ENCODE measurements at places on chromosomes 4 and X.

- DNase-seq, result no peak
These were observed 909.1 kb downstream of the FAT4 start for GRCh38 chr4:126223784-126224407.

- DNase-seq, result no peak
These were observed 7.8 kb upstream of the FAM149A start for GRCh38 chr4:186096681-186097165.

DNA sequence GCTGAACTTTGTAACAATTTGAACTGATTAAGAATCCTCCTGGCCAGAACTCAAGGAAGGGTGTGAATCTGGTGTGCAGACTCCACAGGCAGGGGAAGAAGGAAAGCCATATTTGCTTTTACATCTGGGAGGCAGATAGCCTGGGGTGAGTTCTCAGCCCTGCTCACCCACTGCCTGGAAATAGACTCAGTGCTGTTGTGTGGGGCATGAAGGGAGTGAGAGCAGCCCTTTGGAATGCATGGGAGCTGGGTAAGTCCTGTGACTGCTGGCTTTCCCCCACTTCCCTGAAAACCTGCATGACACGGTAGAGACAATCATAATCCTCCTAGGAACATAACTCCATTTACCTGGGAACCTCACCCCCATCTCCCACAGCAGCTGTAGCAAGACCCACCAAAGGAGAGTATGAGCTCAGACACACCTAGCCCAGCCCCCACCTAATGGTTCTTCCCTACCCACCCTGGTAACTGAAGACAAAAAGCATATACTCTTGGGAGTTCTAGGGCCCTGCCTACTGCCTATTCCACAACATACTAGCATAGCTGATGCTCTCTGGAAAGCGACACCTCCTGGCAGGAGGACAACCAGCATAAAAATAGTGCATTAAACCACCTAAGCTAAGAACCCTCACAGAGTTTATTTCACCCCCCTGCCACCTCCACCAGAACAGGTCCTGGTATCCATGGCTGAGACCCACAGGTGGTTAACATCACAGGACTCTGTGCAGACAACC is 59.3 kb upstream of the UBQLN2 start:
- no peak for DNase-seq

GRCh38 chr4:52791936-52792335 is 40.7 kb upstream of the ERVMER34-1 start:
- DNase-seq, result no peak

- no peak for DNase-seq
These were observed 37.2 kb downstream of the CLCN3 start for GRCh38 chr4:169657470-169658107.

GRCh38 chr4:174494726-174495125 is 27.6 kb downstream of the HPGD start:
- DNase-seq, result no peak

GRCh38 chr4:6408263-6408662 is 64.2 kb downstream of the PPP2R2C start:
- no peak for DNase-seq

GRCh38 chr4:36332023-36332781 is 50.8 kb downstream of the DTHD1 start:
- DNase-seq, result no peak

DNA sequence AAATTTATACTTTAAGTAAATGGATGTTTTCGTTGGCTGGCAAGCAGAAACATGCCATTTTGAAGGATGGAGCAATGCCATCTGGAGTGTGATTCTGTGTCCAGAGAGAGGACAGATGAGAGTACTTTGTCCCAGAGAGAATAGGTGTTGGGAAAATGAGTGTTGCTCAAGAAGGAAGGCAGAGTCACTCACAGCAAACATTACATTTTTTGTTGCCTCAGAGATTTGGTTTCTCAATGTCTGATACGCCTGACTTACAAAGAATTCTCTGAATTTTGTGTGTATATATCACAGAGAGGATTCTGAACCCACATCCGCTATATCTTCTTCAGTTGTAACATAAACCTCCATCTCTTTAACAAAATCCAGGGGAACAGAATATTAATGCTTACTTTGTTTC is 102.8 kb upstream of the PCDH18 start:
- no peak for DNase-seq

GRCh38 chr4:111572470-111572869 is 572.8 kb upstream of the FAM241A start:
- no peak for DNase-seq

DNA sequence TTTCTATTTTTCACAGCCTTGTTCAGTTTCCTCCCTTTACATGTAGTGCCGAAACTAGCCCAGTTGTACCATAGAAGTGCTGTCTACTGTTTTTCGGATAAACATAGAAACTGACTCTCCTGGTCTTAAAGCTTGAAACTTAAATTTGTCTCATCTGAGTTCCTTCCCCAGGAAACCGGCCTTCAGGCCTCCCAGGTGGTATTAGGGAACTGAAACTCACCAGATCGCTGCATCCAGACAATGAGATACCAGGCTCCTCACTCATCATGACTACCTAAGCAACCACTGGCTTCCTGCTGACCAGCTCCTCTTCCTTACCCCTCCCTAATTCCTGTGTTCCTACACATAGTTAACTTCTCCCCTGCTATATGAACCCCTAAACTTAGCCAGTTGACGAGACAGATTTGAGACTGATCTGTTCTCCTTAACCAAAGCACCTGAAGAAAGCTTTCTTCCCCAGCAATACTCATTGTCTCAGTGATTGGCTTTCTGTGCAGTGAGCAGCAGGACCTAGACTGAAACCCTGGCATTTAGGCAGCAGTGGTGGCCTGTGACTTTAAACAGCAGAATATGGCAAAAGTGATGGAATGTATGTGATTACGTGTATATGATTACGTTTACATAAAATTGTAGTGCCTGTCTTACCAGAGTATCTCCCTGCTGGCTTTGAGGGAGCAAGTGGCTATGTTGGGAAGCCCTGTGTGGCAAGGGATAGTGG is 959.1 kb upstream of the LCORL start:
- peak; percentile 15 for DNase-seq

DNA sequence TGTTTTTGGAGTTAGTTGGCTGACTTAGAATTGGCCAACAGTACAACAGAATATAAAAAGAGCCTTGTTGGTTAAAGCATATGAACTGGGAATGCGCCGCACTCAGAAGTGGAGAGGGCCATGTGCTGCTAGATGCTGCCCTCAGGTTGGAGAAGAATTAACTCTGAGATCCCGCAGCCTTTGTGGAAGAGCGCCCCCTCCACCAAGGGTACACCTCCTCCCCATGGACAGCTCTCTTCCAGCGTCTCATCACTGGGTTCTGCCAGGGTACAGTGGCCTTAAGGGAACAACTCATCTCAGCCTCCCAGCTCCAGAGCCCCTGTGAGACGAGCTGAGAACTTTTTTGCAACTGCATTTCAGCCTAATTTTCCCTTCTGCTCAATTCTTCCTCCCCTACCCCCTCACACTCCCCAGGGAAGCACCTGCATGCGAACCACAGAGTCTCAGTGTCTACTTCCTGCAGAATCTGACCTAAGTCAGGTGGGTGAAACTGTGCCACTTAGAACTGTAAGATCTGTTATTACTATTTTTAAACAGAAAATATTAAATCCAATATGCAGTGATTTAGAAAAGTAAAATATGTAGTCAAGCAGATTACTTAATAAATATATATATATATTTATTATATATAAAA is 380.6 kb downstream of the RAB28 start:
- DNase-seq, result no peak

- no peak for DNase-seq
These were observed 114.5 kb downstream of the GATB start for GRCh38 chr4:151646322-151646721.

- DNase-seq, result peak; percentile 42
These were observed 87.7 kb downstream of the SHROOM2 start for GRCh38 chrX:9873952-9874351.

GRCh38 chr4:184419976-184420375 is 54.4 kb downstream of the IRF2 start:
- no peak for DNase-seq

GRCh38 chrX:52415304-52415703 is 46.5 kb downstream of the XAGE2 start:
- no peak for DNase-seq

GRCh38 chr4:126710935-126711334 is 921.8 kb upstream of the INTU start:
- DNase-seq, result no peak

- DNase-seq, result no peak
These were observed 314.3 kb upstream of the CLNK start for GRCh38 chr4:10998846-10999245.

Data from stimulated activated naive B cell treated with anti-CD40 and anti-IgM and Interleukin-4, amounts not matched to agents 10 μg/mL and 1 μg/mL and 100 μg/mL, for 72 hours (primary cell).